ENCODE measurements at places on chromosomes 7 and 10.

DNA sequence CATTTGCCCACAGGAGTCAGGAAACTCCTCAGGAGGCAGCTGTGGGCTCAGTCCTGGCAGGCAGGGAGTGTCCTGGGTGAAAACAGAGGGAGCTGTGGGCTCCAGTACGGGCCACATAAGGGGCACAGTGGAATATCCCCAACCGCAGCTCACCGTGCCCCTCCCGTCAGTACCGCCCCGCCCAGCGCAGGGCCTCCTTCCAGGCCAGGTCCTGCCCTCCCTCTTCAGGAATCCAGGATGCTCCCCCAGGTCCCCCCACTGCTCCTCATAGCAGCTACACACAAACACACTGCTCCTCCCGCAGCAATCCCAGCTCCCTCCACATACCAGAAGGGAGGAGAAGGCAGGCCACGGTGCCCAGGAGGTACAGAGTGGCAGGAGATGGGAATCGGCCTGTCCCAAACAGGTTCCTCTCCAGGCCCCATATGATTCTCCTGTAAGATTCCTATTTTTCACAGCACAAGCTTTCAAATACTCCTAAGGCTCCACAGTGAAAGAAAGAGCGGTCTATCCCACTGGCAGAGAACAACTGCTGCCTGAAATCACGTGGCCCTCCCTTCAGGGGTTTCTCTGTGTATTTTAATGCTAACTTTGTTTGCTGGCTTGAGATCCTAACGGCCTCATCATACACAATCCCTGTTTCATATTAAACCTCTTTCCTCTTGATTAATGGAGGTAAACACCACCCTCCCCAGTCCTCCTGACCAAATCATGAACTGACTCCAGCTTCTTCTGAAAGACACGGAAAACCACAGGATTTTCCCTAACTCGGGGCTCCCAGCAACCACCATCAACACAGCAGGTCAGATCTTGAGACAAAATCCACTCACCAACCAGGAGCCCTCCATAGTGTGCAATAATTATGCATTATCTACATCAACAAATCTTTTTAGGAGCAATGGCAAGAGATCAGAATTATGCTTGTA lies 178.7 kb downstream of the TNS3 start:
- DNase-seq: no peak

DNA sequence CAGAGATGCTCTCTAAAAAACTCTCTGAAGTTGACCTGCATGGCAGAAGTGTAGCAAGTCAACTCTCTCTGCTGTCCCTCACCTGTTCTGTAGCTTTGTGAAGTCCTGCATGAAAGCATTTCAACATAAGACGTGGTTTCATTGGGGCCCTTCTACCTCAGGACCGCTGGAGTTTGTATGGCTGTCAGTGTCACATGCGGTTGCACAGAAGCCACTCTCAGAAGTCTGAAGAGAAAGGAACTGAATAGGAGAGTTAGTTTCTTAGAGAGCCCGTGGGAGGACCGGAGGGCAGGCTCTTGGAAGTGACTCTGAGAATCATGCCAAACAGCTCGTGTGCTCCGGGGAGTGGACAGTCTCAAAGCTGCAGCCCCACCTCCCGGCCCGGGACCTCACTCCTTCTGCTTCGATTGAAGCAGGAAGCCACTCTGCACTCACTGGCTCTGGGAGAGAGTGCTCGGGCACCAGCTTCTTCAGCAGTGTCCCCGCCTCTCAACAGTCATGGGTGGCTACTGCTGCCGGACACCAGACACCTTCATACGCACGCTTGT lies 486.7 kb downstream of the SDK1 start:
- DNase-seq: no peak

GRCh38 chr7:46880508-46881196 lies 701.3 kb downstream of the TNS3 start:
- DNase-seq: no peak

- peak; percentile 77 for DNase-seq
Observed at GRCh38 chr7:4681886-4682620, at the start of gene FOXK1. TSS of gene FOXK1 (plus strand) at chr7:4682295. CDS start at chr7:4682309, 14 bp downstream.

- no peak for DNase-seq
Observed at GRCh38 chr10:121183236-121183635, 332.1 kb downstream of the WDR11 start.

- DNase-seq: no peak
Observed at GRCh38 chr10:4183761-4184261, 398.8 kb upstream of the KLF6 start.

DNA sequence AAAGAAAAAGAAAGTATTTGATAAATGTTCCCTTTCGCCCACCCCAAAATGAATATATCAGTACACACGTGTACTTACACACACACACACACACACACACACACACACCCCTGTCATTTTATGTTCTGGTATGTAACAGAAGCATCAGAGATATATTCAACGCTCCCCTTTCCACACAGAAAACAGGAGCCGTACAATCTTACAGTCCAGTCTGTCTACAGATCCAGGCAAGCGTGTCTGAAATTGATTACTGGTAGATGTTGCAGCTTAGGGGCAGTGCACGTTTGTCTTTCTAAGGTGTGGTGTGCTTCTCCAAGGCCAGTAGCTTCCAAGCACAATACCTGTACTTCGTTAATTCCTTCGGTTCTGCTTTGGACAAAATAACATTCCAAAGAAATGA lies 143.7 kb upstream of the RNF32 start:
- DNase-seq: no peak

- DNase-seq: no peak
Observed at GRCh38 chr7:135385209-135385608, 124.7 kb downstream of the CNOT4 start.

DNA sequence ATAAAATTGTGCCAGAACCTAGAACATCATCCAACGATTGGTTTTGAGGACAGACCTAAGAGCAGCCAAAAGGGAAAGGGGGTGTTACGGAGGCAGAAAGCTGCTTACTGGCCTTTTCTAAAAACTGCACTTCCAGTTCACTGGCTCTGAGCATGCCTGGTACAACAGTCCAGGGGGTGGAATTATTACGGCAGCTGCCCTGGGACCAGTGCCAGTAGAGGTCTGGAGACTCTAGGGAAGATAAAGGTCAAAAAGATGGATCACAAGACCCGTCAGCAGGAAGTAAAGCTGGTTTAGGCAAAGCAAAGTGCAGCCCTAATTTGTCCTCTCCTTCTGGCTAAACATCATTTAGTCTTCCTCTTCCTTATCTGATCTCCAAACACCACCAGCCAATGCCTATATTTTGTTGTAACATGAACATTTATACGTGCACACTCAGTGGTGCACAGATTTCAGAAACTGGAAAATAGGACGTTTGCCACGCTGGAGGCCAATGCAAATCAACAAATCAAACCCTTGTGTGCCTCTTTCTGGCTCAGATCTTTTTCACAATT lies 216.4 kb upstream of the DPP6 start:
- DNase-seq: no peak

DNA sequence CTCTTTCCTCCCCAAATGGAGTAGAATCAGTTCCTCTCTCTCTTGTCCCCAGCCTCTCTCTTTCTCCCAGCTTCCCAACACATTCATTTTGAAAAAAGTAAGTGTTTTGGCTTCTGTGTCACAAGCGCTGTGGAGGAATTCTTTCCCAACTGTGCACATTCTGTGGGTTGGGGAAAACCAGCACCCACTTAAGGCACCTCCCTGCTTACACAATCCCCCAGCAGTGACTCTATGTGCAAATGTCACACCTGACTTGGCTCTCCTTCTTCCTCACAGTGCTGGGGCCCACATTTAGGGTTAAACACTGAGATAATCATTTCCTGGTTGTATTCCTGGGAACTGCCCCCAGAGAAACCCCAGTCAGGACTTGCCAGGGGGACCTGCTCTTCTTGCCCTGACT lies 358.1 kb upstream of the ZNF32 start:
- no peak for DNase-seq

- no peak for DNase-seq
Observed at GRCh38 chr10:7622969-7623368, 43.8 kb downstream of the ITIH5 start.

DNA sequence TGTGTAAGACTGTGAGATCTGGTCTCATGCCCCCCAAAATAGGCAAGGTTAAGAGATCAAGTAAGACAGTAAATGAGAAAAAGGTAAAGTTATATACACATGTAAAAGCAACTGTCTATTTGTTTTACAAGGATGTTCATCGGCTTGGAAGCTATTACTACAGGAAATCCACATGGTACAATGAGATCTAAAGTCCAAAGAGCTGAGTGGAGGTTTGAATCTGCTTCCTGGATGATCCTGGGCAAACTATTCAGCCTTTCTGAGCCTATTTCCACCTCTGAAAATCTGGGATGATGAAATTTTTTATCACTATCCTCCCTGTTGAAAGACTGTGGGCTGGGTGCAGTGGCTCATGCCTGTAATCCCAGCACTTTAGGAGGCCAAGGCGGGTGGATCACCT lies 123.0 kb downstream of the IDE start:
- DNase-seq: no peak

DNA sequence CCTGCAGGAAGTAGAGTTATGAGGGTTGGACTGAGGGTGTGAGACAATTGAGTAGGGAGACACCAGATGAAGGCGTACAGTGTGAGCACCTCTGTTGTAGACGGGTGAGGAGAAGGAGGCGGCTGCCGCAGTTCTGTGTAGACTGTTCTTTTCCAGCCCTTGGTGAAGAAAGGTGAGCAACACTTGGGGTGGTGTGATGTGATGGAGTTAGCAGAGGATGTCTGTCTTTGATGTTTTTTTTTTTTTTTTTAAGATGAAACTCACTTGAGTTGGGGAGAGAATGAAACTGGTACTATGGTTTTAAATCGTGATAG lies 42.8 kb upstream of the RNF216 start:
- DNase-seq: peak; percentile 10
